ENCODE measurements at places on chromosomes 1 and 21.

GRCh38 chr1:201094832-201095231 lies 17.4 kb downstream of the CACNA1S start:
- DNase-seq: no peak

DNA sequence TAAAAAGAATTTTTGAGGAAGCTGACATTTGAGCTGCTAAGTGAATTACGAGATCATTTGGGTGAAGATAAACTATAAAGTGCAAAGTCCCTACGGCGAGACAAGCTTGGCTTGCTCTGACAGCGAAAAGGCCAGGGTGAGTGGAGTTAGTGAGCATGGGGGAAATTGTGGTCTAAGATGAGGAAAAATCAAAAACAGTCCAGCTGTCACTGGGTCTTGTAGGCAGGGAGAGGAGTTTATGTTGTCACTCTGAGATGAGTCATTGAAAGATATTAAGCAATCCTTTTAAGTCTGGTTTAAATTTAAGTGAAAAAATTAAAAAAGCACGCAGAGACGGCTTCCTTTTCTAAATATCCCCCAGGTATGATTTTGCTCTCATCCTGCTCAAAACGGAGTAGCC lies 601.9 kb downstream of the MRPL39 start:
- DNase-seq: no peak

DNA sequence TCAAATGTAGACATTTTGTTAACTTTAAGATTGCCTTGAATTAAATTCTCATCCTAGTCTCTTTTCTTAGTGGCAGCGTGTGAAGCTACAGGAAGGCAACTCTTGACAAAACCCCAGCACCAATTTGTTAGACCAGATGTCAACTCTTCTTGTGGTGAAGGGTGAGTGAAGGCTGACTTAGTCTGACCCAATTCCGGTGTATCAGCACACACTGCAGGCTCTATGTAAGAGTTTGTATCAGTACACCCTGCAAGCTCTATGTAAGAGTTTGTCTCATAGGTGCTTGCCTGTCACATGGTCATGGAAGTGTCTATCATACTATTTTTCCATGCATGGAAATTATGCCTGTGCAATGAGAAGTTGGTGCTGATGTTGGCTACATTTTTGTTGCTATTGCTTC lies 16.8 kb downstream of the CR2 start:
- no peak for DNase-seq

- no peak for DNase-seq
Measured at GRCh38 chr1:30748699-30749401, 8.7 kb downstream of the LAPTM5 start.

DNA sequence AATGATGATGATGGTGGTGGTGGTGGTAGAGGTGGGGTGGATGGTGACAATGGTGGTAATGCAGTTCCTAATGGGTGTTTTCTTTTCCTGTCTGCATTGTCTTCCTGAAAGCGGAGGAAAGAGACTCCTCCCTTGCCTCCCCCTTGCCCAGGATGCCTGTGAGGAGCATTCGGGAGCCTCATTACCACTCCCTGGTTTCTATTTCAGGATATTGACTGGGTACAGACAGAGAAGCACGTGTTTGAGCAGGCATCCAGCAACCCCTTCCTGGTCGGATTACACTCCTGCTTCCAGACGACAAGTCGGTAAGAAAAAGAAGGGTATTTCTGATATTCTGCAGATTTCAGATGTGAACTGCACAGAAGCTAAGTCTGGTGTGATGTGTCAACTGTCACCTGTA lies 38.8 kb downstream of the FAAP20 start:
- no peak for DNase-seq

GRCh38 chr1:24327891-24328290 lies 8.7 kb downstream of the GRHL3 start:
- no peak for DNase-seq

GRCh38 chr1:56028244-56028643 lies 551.1 kb downstream of the PLPP3 start:
- DNase-seq: no peak

All from tibial nerve (tissue), 4 donors.